ENCODE measurements at places on chromosomes 12 and 14. TPM values are rescaled to one million over a fixed set of nuclear protein-coding genes. Genes with fewer than 3 reads are reported as not detected.

- no peak for DNase-seq
Measured at GRCh38 chr12:15535352-15535781, 213.1 kb downstream of the PTPRO start.

DNA sequence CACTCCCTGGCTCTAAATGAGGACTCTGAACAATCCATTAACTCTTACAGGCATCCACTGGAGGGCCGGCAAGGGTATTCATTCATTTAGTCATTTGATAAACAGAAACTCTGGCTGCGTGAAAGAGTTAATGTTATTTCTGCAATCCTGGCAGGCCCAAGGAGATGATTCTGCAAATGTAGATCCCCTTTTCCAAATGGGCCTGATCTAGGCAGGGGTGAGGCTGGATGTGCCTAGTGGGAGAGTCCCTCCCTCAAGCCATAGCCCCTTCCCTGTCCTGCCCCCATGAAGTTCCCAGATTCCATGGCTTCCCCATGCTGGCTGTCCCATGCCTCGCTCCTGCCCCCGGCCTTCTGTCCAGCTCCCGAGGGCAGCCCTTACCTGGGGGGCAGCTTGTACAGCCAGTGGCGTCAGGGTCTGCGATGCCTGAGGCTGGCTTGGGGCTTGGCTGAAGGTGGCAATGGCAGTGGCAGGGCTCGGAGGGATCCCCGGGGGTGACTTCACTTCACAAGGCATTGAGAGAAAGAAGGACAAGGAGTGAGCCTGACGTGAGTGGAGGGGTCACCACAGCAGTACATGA, 18.4 kb downstream of the POU6F1 start:
- peak; percentile 71 for DNase-seq

DNA sequence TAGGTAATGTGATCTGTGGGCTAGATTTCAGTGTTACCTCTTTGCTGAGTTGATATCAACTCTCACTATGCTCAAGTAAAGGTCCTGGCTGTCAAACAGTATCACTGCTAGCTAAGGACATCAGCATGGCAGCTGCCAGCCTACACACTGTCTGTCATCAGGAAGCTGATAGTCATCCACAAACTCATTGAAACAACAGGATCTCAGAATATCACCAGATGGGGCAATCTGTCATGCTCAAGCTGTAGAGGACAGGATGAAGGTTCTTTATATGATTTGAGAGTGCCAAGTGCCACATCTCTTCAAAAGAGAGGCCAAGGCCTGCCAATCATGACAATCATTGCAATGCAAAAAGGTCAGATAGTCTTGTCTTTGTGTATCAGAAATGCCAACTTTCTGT, 811.5 kb upstream of the SEL1L start:
- no peak for DNase-seq

DNA sequence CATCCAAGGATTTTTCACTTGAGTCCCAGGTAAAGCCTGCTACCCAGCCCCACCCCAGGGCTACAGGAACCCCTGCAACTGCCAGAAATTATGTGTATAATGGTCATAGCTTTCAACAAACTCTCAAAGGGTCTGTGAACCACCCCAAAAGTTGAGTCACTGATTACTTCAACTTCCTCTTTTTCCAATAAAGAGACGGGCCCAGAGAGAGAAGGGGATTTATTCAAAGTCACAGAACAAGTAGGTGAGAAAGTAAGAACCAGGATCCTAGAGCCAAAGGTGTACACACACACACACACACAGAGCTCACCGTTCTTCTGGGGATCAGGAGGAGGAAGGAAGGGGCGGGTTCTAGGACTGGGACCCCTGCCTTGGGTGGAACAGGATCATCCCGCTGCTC, 4.8 kb upstream of the ITPK1 start:
- no peak for DNase-seq

The GPRC5A gene
- 23.4 TPM for total RNA-seq

Data from posterior vena cava (tissue), 2 donors.